ENCODE measurements at places on chromosomes 1 and 21. TPM values are rescaled to one million over a fixed set of nuclear protein-coding genes. Genes with fewer than 3 reads are reported as not detected.

Gene ANGPTL3
- not detected for total RNA-seq

Gene AMPD1
- total RNA-seq = not detected

Gene NTRK1
- not detected for total RNA-seq

Gene CEP104
- 15.0 TPM for total RNA-seq
